ENCODE measurements at places on chromosomes 2 and 18. TPM values are rescaled to one million over a fixed set of nuclear protein-coding genes. Genes with fewer than 3 reads are reported as not detected.

GRCh38 chr2:184597571-184597991, 748 bp upstream of the ZNF804A start:
- H3K4me1 ChIP-seq: peaks cover 8% of the 10 kb centered on the region
- peak overlapping the region; percentile 84 for H3K27ac ChIP-seq
- peak overlapping the region; percentile 63 for H3K4me3 ChIP-seq
- H3K36me3 ChIP-seq: no peaks in the 10 kb centered on the region
- DNase-seq: peak; percentile 52

Gene IMMT
- 58.0 TPM for total RNA-seq

DNA sequence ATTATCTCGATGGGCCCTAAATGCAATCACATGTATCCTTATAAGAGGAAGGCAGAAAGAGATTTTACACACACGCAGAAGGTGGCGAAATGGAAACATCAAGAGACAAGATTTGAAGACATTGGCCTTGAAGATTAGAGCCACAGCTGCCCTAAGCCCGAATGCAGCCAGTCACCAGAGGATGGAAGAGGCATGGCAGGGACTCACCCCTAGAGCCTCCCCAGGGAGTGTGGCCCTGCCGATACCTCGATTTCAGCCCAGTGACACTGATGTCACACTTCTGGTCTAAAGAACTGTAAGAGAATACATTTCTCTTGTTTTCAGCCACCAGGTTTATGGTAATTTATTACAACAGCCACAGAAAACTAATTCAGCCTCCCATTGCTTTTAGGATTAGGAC, 17.4 kb downstream of the TTC39C start:
- DNase-seq: no peak
- H3K4me1 ChIP-seq: peaks cover 20% of the 10 kb centered on the region
- no peaks in the 10 kb centered on the region for H3K27me3 ChIP-seq
- no peak overlapping the region for H3K4me3 ChIP-seq

Gene GRB14
- total RNA-seq: 4.6 TPM

Gene MC5R
- not detected for total RNA-seq

DNA sequence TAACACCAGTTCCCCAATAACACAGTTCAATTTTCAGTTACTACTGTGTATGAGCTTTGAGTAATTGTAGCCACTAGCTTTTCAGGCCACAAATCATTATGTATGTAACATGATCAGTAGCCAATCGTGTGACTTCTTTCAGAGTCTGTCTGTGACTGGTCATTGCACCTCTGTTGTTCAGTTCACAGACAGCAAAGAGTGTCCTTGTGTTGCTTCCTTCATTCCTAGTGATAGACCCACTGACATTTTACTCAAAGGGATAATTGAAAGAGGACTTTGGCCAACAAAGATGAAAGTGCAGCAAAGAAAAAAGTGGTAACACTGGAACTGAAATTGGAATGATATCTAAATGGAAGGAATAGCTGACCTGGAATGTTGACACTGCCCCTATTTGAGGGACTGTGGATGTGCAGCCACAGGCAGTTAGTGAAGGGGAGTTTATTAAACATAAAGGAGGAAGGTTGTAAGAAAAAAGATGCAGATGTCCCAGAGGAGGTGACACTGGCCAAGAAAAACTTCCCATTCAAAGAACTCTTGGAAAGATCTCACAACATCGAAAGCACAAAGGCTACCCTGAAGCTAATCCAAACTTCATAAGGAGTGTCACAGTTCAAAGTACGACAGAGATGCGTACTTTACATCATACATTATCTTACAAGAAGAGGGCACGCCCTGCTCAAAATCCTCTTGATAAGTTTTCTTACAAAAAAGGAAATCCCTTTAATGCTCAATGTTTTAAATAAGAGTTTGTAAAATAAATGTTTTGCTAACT, 19.3 kb downstream of the TTC39C start:
- H3K27ac ChIP-seq: no peak overlapping the region
- no peak overlapping the region for H3K4me3 ChIP-seq
- H3K4me1 ChIP-seq: peaks cover 7% of the 10 kb centered on the region
- H3K36me3 ChIP-seq: no peaks in the 10 kb centered on the region
- DNase-seq: no peak
- no peaks in the 10 kb centered on the region for H3K27me3 ChIP-seq

Gene RIT2
- not detected for total RNA-seq

GRCh38 chr18:22167471-22168241, 1.7 kb upstream of the GATA6 start:
- no peaks in the 10 kb centered on the region for H3K36me3 ChIP-seq
- no peak for DNase-seq
- peaks cover 76% of the 10 kb centered on the region for H3K27me3 ChIP-seq

Gene TCF23
- total RNA-seq: 1.2 TPM

DNA sequence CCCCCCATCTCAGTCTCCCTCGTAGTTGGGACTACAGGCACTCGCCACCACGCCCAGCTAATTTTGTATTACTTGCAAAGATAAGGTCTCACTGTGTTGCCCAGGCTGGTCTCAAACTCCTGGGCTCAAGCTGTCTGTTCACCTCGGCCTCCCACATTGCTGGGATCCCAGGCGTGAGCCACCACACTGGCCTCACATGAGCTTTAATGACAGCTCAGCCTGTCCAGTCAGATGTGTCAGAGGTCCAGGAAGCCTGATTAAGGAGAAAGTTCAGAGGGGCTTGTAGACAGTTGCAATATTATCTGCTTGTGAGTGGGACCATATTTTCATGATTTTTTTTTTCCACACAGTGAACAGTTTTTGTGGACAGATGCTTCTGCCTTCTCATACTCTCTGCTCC, 82.0 kb downstream of the LIMS1 start:
- peaks cover 90% of the 10 kb centered on the region for H3K4me1 ChIP-seq
- peak overlapping the region; percentile 25 for H3K27ac ChIP-seq
- H3K27me3 ChIP-seq: no peaks in the 10 kb centered on the region
- H3K4me3 ChIP-seq: no peak overlapping the region
- no peak for DNase-seq
- H3K36me3 ChIP-seq: no peaks in the 10 kb centered on the region

DNA sequence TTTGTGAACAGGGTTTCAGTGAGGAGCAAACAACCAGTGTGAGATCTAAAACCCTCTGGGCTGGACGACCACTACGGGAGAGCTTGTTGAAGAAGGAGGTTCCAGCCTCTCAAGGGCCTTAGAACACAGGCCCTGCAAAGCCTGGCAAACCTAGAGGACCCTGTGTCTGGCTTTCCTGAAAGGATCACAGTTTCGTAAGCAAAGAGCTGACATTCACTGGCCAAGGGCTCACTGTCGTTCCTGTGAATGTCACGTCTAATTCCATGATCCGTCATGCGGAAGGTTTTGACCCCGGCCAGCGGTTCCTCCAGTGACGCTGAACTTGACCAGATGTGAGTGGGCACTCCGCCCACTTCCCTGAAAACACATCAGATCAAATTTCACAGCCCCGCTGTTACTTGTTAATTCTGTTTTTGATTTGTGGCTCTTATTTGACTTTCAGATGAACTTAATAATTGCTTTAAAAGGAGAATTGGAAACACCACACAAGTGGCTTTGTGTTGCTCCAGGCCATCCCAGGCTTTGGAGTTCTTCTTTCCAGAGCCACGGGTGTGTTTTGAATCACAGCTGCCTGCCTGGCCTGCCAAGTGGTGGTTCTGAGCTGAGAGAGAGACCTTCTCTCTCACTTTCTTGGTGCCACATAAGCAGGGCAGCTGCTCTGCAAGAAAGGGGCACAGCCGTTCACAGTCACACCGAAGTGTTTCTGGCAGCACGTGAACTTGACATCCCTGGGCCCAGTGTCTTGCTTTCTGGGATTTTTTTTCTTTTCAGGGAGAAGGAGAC, 308.4 kb downstream of the NDUFA10 start:
- no peak overlapping the region for H3K27ac ChIP-seq
- H3K27me3 ChIP-seq: no peaks in the 10 kb centered on the region
- no peaks in the 10 kb centered on the region for H3K4me1 ChIP-seq
- peak; percentile 43 for DNase-seq
- no peaks in the 10 kb centered on the region for H3K36me3 ChIP-seq

GRCh38 chr2:20125164-20125563, 73.7 kb upstream of the LAPTM4A start:
- H3K4me3 ChIP-seq: no peak overlapping the region
- no peaks in the 10 kb centered on the region for H3K27me3 ChIP-seq
- H3K27ac ChIP-seq: no peak overlapping the region
- no peak for DNase-seq
- no peaks in the 10 kb centered on the region for H3K36me3 ChIP-seq

GRCh38 chr2:44884231-44884630, 57.3 kb upstream of the SIX3 start:
- DNase-seq: no peak
- no peaks in the 10 kb centered on the region for H3K36me3 ChIP-seq
- no peak overlapping the region for H3K27ac ChIP-seq
- no peaks in the 10 kb centered on the region for H3K4me1 ChIP-seq
- peaks cover 13% of the 10 kb centered on the region for H3K27me3 ChIP-seq
- H3K4me3 ChIP-seq: no peak overlapping the region

Gene CAPN10
- 37.2 TPM for total RNA-seq
